Stimulated activated CD4-positive, alpha-beta T cell treated with anti-CD3 and anti-CD28 coated beads, Interleukin-1b, Interleukin-23, amount 100 ng/mL, for 1 hour (primary cell): ENCODE measurements at places on chromosomes 7 and 10.

GRCh38 chr10:29692121-29692539, 57.4 kb upstream of the SVIL start:
- DNase-seq = no peak

DNA sequence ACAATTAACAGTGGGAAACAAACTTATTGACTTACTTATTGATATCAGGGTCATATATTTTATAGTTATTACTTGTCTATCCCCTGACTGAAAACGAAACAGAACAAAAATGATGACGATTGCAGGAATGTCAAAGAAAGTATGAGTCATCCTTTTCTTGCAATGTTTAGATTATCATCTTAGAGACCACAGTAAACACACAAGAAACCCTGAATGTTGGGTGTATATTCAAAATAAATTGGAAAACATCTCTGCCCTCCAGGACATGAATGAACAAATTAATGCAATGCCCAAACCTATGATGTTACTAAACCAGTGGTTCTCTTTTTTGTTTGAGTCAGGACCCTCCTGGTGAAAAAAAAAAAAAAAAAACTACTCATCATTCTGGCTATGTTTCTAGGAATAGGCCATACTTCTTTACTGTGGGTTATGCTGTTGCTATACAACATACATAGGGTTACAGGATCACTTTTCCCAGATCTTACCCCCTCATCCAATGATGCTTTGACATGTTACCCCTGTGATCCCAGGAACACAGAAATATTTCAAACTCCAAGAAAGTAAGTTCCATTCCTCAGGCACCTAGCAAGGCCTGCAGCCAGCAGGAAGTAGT, 623.4 kb upstream of the IGFBP3 start:
- no peak for DNase-seq

GRCh38 chr7:67455508-67455907, 458.9 kb downstream of the TYW1 start:
- no peak for DNase-seq

GRCh38 chr10:98623176-98623575, 176.4 kb upstream of the HPS1 start:
- no peak for DNase-seq

GRCh38 chr10:129909080-129909479, 55.0 kb downstream of the EBF3 start:
- DNase-seq = no peak

DNA sequence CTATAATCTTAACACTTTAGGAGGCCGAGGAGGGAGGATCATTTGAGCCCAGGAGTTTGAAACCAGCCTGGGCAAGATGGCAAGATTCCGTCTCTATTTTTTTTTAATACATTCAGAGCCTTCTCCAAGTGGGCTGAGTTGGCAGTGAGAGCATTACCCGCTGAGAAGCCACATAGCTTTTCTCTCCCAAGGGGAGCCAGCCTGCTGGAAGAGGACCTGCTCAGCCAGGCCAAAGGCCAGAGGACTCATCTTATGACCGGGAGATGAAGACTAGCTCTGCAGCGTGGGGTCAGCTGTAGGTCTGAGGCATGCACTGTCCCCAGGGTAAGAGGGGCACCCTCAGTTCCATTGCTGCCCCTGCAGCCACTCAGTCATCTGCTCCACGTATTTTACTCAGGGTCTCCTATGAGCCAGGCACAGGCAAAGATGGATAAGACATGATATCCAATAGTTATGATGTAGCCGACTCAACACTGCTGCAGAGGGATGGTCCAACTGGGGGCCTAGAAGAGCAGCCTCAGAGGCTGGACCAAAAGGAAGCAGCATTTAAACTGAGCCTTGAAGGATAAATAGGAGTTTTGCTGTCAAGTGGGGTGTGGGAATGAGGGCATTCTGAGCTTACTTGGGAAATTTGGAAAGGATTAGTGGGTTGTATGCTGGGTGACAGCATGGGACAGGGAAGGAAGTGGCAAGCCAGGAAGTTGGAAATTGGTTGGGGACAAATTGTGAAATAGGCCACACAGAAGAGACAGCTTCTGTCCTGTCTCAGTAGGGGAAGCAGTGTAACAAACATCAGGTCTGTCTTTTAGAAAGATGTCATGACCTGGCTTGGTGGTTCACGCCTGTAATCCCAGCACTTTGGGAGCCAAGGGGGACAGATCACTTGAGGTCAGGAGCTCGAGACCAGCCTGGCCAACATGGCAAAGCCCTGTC, 1.6 kb upstream of the MARVELD1 start:
- DNase-seq = no peak

- DNase-seq = no peak
Observed at GRCh38 chr7:27616914-27617548, 45.7 kb downstream of the HIBADH start.

- DNase-seq = no peak
Observed at GRCh38 chr7:139675127-139676125, 102.4 kb downstream of the HIPK2 start.

DNA sequence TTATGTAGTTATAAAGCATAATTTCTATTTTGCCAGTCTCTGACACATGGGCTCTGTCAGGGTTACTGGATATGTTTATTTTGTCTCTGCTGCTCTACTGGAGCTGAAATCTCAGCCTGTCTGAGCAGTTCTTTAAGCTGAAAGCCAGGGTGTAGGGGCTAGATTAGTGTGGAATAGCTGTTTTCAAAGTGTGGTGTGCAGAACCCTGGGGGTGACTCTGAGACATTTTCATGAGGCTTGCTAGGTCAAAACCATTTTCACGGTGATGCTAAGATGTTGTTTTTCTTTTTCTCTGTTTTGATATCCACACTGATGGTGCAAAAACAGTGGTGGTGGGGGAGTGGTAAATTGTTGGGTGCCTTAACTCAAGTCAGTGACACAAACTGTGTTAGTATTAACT, 45.5 kb downstream of the CREM start:
- DNase-seq = no peak

DNA sequence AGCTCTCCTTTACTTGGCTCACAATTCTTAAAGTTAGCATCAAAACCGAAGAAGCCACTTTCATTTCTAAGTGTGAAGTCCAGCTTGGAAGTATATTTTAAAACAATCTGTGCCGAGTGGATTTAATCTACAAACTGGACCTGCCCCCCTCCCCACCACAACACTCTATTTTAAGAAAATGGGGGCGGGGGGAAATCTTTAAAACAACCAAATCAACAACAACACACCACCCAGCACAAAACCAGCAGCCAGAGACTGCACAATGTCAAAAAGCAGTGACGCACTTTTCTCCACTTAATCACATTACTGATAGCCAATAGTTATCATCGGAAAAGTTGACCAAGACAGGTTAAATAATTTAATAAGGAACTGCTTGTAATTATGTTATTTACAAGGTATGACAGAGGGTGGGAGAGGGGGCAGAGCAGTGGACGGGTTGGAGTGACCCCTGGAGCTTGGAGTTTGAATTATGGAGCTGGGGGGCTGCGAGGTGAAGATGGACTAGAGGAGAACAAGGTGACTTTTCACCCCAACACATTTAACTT, 2.8 kb downstream of the EBF3 start:
- no peak for DNase-seq

DNA sequence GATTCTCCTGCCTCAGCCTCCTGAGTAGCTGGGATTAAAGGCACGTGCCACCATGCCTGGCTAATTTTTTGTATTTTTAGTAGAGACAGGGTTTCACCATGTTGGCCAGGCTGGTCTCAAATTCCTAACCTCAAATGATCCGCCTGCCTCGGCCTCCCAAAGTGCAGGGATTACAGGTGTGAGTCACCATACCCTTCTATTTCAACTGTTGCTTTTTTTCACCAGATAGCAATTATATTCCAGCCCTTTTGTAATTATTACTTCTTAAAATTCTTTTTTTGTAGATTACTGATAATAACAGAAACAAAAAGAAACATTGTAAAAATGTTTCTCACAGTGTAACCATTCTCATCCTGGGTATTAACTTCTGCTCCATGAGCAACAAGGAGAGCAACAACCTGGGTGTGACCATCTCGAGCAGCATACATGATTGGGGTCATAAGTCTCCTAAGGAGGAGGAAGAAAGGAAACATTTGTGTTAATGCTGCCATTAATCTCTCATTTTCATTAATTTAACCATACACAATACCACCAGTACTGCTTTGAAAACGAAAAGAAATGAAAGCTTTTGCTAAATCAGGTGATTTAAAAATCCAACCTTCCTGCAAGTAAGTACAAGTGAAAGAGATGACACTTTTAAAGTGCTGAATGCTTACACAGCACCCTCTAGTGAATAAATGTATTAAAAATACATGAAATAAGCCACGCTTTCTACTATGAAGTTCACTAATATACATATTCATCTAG, 41.8 kb downstream of the ASZ1 start:
- no peak for DNase-seq

DNA sequence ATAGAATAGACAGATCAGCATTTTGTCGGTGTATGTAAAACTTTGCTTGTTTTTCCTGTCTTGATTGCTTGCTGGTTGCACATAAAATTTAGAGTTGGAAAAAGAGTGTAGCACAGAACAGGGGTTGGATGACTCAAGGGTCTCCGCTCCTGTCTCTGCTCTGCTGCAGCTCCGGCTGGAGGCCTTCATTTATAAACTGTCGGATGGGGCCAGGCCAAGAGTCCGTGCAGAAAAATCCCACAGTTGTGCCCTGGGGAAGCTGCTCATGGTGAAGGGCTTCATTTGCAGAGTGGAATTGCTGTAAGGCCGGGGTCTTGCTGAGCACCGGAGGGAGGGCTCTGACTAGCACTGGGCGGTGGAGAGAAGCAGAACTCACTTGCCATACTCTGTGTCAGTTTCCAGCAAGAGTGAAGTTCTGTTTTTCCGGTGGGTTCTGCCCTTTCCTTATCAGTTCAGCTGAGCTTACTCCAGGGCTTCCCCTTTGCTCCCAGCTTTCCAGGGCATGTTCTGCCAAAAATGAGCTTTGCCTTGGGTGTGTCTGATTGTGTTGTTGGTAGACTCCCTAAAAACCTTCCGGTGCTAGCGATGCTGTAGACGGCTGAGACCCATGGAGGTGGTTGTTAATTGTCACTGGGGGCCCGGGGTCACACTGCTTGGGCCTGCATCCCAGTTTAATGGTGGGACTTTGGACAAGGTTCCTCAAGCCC, 67.2 kb downstream of the CAMK1D start:
- no peak for DNase-seq

DNA sequence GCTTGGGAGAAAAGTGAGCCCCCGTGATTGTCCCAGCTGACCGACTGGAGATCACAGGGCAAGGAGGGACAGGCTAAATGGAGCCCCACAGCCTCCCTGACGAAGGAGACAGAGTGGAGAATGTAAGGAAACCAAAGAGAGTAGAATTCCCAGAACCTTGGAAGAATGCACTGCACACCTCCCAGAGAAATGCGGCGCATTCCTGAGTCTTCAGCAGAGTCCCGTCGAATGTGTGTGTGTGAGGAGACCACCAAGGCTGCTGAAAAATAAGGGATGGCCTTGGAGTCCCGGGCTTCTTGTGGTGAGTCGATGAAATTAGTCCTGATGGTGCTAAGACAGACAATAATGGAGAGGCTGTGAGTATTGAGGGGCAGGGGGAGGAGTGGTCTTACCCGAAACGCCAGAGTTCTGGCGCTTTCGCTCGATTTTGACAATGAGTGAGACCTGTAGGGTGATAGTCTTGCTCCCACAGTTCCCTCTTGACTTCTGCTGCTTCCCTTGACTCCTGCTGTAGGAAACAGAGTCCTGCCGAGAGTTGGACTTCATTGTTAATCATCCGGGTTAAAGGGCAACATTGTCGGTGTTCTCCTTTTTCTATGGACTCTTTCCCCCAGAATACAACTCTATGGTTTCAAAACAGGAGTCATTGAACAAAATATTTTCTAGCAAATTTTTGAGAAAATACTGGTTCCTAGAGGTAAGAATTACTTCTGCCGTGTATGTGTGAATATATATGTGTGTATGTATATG, 103.2 kb downstream of the CNNM2 start:
- DNase-seq = no peak

DNA sequence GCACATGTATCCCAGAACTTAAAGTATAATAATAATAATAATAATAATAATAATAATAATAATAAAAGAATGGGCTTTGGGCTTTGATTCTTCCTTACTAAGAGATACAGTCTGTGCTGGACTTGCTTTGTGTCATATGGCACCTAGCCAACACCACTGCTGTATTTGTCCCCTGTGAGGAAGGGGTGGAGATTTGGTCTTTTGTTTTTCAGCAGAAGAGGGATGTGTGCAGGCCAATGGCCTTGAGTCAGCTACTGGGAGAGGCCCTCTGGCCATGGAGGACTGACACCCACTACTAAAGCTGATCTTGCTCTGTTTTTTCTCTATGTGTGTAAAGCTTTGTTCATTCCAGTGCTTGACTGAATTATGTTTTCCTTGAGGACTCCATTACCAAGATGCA, 573.0 kb upstream of the PCDH15 start:
- DNase-seq = no peak

GRCh38 chr7:128867842-128868623, 5.4 kb downstream of the ATP6V1F start:
- DNase-seq = no peak

DNA sequence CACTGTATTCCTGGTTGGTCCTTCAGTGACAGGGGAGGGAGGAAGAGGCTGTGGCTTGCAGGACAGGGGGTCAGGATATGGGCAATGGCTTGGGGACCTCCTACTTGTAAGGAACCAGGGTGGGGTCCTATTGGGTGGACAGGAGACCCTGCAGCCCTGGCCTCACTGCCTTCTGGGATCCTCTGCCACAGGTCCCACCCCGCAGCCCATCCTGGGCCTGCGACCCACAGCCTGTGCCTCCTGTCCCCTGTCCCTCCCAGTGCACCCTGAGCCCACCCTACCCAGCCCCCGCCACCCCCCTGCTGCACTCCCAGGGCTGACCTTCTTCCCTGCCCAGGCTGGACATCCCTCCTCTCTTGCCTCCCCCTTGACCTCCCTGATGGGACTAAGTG, 58.7 kb upstream of the MYL10 start:
- DNase-seq = no peak

- no peak for DNase-seq
Observed at GRCh38 chr10:43781480-43782361, 133.0 kb upstream of the ZNF32 start.

- DNase-seq = no peak
Observed at GRCh38 chr7:1757601-1758000, 87.5 kb downstream of the ELFN1 start.

GRCh38 chr10:81192221-81192788, 654.6 kb downstream of the SH2D4B start:
- DNase-seq = no peak

DNA sequence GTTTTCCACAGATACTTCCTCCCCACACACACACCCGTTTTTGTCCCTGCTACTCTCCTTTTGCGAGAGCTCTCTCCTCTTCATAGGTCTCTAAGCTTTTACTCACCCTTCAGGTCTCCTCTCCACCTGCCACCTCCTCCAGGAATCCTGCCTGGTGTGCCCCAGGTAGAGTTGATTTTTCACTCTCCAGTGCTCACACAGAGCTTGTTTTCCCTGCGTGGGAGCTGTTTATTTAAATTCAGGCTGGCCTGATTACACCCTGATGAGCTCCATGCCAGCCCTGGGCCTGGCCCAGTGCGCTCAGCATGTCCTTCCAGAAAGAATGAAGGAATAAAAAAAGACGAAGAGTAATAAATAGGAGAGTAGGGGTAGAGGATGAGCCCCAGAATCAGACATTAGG, 7.5 kb upstream of the CLDN4 start:
- DNase-seq = no peak
